ENCODE measurements at places on chromosomes 16 and 17. TPM values are rescaled to one million over a fixed set of nuclear protein-coding genes. Genes with fewer than 3 reads are reported as not detected.
A peak's percentile ranks its signal among the peaks of the same experiment; 100 is the strongest.

DNA sequence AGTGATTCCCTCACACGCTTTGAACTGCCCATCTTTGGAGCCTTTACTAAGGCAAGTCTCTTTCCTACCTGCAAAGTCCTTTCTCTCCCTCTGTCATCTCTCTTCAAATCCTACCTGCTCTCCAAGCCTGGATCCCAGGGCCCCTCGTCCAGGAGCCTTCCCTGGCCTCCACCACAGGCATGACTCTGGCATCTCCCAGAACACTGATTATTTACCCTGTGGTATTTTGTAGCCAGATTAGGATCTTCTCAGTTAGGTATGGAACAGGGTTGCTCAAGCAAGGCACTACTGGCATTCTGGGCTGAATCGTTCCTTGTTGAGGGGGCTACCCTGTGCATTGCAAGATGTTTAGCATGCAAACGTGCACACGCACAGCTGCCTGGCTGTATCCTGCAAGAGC is 31.9 kb upstream of the POLR3E start:
- DNase-seq, result no peak

Gene HOXB1
- total RNA-seq, result under 0.01 TPM

- DNase-seq, result peak; percentile 37
These were observed 4.2 kb upstream of the ATXN7L3 start for GRCh38 chr17:44203731-44204440.

Gene LLGL2
- 44.5 TPM for total RNA-seq

- DNase-seq, result no peak
These were observed 129.4 kb upstream of the NOL11 start for GRCh38 chr17:67588326-67588725.

DNA sequence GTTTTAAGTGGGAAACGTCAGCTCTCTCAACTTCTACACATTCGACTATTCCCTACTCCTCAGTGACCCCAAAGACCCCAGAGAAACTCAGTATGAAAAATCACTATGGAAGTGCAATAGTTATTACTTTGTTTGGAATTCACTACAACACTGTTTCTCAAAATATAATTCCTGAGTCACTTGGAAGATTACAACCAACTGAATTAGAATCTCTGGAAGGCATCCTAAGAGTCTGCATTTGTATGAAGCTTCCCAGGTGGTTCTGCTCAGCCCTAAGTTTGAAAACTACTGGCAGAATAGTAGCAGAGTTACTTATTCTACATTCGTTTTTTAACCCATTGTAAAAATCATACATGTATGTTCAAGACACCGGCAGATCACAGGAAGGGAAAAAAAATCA is 525.6 kb downstream of the MAF start:
- DNase-seq, result no peak

DNA sequence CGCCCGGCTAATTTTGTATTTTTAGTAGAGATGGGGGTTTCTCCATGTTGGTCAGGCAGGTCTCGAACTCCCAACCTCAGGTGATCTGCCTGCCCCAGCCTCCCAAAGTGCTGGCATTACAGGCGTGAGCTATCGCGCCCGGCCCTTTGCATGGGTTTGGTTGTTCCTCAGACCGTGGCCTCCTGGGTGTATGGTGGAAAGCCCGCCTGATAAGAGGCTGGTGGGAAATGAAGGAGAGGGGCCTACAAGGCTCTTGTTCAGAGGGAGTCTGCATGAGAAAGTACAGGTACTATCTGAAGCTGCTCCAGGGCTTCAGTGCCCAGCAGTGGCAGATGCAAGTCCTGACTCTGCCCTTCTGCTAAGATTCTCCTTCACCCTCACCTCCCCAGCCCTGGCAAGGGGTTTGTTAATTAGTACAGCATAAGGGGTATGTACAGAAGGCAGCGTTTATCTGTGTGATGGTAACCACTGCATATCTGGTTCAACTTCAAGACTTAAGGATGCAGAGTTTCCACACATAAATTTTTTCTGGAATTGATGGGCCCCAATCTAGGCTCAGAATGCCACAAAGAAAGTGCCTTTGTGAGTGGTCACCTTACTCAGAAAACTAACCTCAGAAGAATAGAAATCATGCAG is 24.2 kb downstream of the GRB7 start:
- DNase-seq, result no peak

- peak; percentile 52 for DNase-seq
These were observed 67.7 kb downstream of the MPRIP start for GRCh38 chr17:17109907-17110306.

- DNase-seq, result no peak
These were observed 7.5 kb downstream of the VASN start for GRCh38 chr16:4378999-4379690.

- DNase-seq, result peak; percentile 69
These were observed 5.7 kb downstream of the DLG4 start for GRCh38 chr17:7213895-7214299.

Gene TPSG1
- total RNA-seq, result not detected

DNA sequence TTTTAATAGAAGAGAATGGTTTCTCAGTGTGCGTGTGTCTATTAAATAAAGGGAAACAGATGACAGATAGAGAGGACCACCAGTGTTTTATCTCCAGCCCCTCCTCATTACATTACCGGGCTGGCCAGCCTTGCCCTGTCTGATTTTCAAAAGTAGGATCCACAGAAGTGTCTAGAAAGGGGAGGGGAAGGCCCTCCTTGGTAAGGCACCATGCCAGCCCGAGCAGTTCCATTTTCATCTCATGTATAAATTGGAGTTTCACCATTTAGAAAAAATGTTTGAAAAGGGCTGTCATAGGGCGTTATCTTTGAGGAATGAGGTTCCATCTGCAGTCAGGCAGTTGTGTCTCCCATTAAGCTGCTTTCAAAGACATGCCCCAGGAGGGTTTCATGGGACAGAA is 96.7 kb downstream of the SOCS1 start:
- DNase-seq, result no peak

Gene CX3CL1
- total RNA-seq, result not detected

GRCh38 chr16:23206986-23207385 is 24.4 kb downstream of the SCNN1G start:
- DNase-seq, result no peak

- DNase-seq, result no peak
These were observed 43.3 kb downstream of the MGAT5B start for GRCh38 chr17:76911299-76912017.

- DNase-seq, result no peak
These were observed at the start of gene GLIS2 for GRCh38 chr16:4315186-4316107. Gene GLIS2 (plus strand): TSS chr16:4316067. CDS start chr16:4332281, 16,214 bp downstream.

GRCh38 chr17:64217249-64217691 is 45.8 kb downstream of the TEX2 start:
- DNase-seq, result no peak

- DNase-seq, result no peak
These were observed 8.6 kb downstream of the CHMP6 start for GRCh38 chr17:81000334-81000630.

GRCh38 chr17:18344021-18344420 is 19.3 kb downstream of the SHMT1 start:
- DNase-seq, result no peak

DNA sequence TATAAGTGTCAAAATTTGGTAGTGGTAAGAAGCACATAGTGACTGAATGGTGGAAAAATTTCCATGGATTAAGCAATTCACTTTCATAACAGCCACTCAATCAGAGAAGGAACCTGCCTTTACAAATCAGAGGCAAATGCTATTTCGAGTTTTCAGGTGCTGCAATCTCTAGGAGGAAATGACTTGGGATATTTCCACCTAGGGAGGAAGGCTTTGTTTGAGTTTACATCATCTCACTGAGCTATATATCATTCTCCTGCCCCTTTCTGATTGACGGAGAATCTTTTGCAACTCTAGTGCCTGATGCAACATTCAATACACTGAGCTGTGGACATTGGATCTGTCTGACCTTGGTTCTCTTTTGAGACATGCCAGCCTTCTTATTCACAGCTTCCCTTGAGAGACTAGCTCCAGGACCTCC is 26.3 kb downstream of the MARCHF10 start:
- peak; percentile 99 for DNase-seq

DNA sequence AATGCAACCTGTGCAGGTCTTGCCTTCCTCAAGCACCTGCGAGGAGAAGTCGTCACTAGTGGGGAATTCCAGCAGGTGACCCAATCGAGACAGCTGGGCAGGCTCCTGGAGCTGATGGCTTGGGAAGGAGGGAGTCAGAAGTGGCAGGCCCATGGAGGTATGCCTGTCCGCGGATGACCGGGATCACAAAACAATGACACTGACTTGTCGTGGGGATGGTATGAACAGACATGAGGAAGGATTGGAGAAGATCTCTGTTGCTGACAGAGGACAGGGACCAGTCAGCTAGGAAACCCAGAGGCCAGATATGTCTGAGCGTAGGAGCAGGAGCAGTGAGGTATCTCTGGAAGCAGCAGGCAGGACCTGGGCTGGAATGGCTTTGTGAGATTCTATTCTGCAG is 233.3 kb downstream of the SOX9 start:
- DNase-seq, result no peak

Gene CAPNS2
- 29.2 TPM for total RNA-seq

- DNase-seq, result no peak
These were observed 1.8 kb downstream of the SYNGR3 start for GRCh38 chr16:1991588-1991947.

- DNase-seq, result peak; percentile 47
These were observed 4.7 kb downstream of the NOD2 start for GRCh38 chr16:50697881-50698767.

DNA sequence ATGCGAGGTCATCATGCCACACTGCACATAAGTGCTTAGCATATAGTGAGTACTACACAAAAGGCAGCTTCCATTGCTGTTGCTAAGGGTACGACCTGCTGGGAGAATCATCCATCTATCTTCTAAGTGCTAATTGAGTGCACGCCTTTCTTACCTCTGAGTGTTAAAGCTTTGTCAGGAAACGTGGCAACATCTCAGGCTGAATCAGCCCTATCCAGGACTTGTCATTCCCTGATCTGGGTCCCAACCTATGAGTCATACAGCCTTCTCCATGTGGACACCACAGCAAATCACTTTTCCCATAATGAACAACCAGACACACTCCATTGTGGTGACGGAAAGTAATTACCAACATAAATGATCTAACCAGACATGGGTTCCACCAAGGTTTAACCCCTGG is 201.1 kb upstream of the MAF start:
- peak; percentile 91 for DNase-seq

DNA sequence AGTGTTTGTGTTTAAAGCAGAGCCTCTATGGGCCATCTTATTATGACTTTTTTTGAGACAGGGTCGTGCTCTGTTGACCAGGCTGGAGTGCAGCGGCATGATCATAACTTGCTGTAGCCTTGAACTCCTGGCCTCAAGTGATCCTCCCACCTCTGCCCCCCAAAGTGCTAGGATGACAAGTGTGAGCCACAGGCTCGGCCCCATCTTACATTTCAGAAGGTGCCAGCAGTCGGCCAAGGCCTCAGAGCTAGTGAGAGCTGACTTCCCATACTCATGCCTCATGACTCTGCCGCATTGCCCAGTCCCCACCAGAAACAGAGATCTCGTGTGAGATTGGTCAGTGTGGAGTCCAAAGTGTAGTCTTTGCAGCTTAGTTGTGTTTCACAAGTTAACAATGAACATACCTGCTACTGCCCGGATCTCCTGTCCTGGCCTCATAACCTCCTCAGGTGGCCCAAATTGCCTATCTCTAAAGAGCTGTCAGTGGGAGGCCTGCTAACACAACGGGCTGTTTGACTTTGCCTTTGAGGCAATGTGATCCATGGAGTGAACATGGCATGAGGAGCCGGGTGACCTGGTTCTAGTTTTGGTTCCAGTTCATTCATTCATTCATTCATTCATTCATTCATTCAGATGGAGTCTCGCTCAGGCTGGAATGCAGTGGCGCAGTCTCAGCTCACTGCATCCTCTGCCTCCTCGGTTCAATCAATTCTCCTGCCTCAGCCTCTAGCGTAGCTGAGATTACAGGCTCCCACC is 13.7 kb downstream of the MINK1 start:
- DNase-seq, result no peak

GRCh38 chr16:83441517-83441916 is 366.3 kb upstream of the HSBP1 start:
- DNase-seq, result peak; percentile 58

Gene TMEM204
- total RNA-seq, result under 0.01 TPM

GRCh38 chr17:21522755-21523336 is 146.7 kb downstream of the KCNJ12 start:
- DNase-seq, result no peak

Gene SEPTIN12
- not detected for total RNA-seq

Gene KRT33A
- 0.13 TPM for total RNA-seq

DNA sequence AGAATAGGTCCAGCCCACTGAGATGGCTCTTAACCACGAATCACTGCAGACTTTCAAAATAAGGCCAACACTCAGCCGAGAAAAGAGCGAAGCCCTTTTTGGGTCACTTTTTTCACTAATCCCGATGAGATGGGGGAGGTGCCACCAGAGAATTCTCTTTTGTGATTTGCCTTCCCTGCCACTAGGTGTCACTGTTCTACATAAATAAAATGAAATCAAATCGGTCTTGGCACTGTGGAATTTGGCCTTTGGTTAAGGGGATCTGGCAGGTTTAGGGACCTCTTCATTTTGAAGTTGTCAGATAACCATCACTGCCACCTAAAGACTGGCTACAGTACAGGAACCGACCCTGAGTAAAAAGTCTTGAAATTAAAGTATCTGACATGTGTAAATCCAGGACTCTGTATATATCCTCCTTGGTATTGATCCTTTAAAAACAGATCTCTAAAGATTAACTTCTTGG is 147.0 kb downstream of the HS3ST4 start:
- DNase-seq, result peak; percentile 22

DNA sequence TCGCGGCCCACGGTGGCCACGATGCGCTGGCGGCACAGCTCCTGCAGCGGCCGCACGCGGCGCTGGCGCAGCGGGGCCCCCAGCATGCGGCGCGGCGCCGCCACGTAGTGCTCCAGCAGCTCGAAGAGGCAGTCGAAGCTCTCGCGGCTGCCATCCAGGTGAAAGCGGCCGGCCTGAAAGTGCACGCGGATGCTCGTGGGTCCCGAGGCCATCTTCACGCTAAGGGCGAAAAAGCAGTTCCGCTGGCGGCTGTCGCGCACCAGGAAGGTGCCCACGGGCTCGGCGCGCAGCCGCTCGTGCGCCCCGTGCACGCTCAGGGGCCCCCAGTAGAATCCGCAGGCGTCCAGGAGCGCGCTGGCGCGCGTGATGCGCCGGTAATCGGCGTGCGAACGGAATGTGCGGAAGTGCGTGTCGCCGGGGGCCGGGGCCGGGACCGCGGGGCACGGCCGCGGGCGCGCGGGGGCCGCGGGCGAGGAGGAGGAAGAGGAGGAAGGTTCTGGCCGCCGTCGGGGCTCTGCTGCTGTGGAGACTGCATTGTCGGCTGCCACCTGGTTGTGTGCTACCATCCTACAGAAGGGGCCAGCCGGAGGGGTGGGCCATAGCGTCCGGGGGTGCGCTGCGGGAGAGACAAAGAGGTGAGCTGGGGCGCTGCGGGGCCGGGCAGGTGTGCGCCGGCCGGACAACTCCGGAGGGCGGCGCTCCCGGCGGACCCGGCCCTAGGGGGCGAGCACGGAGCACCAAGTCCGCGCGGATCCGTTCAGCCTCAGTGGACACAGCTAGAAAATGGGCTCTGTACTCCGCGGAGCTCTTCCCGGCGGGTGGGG is 879 bp downstream of the SOCS1 start:
- DNase-seq, result peak; percentile 21

Gene SP6
- total RNA-seq, result 2.4 TPM

Gene CTRB1
- total RNA-seq, result not detected

Gene KRTAP9-4
- total RNA-seq, result not detected
